Stimulated activated CD8-positive, alpha-beta memory T cell treated with anti-CD3 and anti-CD28 coated beads, Interleukin-4, amount 100 ng/mL, for 1 hour (primary cell): ENCODE measurements at places on chromosomes 1 and 21.

DNA sequence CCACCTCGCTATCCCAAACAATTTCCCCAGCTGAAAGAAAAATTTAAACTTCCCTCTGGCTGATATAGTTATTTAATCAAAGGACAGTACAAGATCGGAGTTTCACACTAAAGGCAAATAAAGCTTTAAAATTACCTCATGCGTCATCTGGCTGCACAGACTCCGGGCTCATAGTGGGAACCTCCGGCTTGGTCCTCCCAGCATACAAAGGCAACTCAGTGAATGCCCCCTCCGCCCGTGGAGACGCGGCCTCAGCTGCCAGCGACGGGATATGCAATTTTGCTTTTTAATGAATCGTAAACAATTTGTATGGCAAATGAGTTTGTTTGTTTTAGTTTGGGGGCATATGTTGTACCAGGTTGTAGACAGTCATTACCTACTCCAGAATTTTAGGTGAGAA is 214.6 kb upstream of the NFIA start:
- no peak for DNase-seq

DNA sequence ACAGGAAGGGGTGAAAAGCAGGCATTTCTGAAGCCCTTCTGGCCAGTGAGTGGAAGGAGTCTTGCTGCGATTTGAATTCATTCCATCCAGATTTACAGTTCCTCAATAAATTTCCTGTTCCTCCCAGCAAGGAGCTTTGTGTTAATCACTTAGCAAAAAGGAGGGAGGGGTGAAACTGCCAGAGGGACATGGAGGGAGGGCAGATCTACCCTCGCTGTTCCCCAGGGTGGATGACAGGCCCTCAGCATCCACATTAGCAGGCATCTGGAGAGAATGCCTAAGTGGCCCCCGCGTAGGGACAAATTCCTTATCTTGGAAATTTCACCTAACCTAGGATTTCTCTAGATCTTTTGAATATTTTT is 1.2 kb downstream of the ETV3 start:
- DNase-seq = no peak

- no peak for DNase-seq
Measured at GRCh38 chr1:38741341-38741740, 118.2 kb downstream of the RRAGC start.

DNA sequence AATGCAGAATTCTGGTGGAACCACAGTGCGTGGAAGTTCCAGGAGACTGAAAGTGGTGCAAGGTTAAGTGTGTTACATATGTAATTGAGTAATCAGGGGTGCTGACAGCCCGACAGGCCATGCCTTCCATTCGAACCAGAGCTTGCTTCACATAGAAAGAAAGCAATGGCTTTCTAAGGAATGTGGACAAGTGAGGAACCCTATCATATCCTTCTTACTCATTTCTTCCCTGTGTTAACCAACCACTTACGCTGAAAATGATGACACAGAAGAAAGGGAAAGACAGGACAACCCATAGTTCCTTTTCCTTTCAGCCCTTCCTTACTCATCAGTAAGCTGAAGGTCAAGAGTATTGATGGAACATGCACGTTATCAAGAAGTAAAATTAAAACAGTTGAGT is 48.1 kb upstream of the KCNA3 start:
- DNase-seq = no peak

DNA sequence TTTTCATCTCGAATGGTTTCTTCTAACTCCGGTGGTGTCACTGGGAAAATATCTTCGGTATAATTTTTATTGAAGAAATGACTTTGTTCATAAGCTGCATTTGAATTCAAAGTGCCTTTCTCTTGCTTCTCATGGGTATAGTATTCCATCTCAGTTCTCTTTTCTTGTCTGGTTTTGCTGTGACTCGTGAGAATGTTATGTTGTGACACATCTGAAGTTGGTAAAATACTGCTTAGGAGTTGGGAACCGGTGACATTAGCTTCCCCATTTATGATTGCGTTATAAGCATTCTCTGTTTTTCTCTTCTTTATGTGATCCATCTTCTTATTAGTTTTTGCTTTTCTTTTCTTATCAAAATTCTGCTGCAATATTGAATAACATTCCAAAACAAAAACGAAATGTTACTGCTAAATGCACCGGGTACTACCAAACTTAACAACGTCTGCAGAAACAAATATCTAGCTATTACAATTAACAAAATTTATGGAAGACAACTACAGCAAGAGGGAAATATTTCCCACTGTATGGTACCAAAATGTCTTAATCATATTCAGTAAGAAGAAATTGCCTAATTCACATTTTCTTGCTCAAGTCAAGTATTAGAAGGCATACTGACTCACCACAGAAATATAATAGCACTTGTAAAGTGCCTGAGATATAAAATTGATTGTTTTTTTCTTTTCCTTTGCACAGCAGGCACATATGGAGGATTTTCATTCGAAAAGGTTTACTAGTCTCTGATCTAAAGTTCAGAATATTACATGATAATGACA is 15.5 kb downstream of the LRIF1 start:
- DNase-seq = no peak
